ENCODE measurements at places on chromosomes 4 and X.

DNA sequence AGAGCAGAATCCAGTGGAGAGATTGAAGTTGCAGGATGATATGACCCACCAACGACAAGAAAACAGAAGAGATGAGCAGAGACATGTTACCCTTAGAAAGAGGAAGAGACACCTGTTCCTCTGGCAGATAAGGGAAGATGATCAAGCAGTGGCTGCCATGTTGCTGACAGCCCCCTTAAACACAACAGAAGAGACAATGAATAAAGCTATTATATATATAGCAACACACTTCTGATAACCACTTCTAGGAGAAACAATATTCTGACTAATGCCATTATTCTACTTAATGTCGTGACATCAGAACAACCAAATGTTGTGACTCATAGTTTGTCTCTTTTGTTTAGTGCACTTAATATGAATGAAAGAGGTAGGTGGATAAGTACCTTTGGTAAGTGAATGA is 44.9 kb downstream of the SH3RF1 start:
- DNase-seq = no peak

- no peak for DNase-seq
These were observed 30.1 kb downstream of the EGFL6 start for GRCh38 chrX:13599491-13599890.

DNA sequence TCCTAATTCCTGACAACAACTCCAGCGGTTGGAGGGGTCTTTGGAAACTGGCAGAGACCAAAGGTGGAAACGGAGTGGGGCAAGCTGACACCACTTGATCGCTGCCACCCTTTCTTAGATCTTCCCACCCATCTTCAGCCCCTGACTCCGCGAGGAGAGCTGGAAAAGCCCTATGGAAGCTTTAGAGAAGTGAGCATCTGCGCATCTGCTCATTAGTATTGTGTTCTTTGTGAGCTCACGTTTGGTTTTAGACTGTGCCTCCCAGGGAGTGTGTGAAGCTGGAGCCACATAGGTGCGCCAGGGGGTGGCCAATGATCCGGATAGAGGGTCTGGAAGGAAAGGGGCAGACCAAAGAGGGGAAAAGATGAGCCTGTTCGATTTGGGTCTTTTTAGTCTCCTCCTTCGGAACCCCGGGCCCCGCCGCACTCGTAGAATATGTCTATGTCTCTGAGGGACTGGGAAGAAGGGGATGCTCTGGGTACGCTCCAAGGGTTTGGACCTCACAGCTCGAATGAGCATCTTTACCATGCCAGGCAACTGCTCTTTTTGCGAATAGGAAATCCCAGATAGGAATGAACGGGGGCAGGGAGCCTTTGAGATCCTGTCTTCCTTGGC is 578 bp upstream of the DKK2 start:
- DNase-seq = no peak

DNA sequence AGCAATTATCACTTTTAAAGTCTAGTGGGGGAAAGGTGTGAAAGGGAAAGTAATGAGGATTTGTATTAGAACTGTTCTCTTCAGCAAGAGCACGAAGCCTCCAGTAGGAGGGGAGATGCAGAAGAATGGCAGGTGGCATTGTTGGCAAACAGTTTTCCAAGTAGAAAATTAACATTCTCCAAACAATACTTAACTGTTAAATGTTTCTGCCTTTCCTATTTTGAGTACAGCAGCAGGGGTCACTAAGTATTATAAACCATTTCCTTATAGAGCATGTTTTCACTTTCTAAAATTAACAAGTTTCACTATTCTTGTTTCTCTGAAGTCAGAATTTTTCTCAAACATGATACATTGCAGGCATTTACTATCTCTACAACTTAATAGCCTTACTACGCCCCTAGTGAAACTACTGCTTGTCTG is 58.7 kb downstream of the LEF1 start:
- DNase-seq = no peak

DNA sequence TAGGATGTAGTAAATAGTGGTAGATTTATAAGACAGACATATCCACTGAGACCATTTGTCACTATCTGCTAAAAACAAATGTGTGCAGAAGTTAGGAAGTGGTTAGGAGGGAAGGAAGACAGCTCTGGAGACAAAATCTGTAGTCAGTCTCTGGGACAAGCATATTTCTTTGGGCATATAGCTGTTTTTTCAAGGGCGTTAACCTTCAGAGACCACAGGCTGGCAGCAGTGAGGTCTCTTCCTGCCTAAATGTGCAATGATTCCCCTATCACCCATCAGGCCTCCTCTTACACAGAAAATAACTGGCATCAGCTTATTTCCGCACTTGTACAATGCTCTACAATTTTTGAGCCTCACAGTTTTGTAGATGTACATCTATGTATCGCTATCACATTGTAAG is 6.5 kb downstream of the TMEM150C start:
- DNase-seq = no peak

DNA sequence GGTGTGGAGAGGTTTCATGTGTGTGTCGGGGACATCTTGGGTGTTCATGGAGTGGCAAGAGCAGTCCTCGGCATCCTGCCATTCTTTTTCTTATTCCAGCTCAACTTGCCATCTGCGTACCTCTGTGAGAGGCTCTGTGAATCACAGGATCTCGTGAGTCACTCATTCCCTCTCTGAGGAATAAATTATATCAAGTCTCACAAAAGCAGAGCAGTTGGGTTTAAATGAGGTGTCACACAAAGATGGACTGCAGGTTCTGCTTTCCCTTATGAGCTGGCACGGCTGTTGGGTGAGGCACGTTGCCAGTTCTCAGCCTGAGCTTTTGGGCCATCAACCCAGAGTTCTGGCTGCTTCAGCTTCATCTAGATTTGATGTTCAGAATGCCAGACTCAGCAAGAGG is 6.8 kb upstream of the OCIAD2 start:
- no peak for DNase-seq

DNA sequence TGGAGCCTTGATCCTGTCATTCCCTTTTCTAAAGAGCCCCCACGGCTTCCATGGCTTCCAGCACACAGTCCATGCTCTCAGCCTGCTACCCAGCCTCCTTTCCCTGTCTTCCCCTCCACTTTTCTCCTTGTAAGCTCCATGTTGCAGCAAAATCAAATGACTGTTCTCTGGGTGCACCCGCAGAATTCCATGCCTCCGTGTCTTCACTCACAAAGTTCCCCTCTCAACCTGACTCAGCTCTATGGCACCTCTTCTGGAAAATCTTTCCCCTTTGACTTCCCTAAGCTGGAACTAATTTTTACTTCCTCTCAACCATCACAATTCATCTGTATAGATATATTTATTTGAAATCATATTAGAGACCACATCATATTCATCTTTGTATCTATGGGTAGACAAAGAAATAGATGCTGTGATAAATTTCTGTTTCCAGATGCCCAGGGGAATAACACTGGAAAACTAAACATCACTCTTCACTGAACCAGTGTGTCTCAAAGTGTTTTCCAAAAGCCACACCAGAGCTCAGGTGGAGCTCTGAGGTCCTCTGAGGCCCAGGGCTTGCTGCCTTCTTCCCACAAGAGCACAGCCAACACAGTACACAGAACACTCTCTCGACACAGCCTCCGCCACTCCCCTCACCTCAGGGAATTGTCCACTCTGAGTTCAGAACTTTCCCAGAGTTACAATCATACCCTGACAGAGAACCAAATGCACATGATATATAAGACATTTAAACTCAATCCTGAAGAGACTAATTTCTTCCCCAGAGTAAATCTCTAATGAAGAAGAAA is 3.3 kb downstream of the SETD7 start:
- no peak for DNase-seq

GRCh38 chr4:139229534-139230039 is 50.4 kb downstream of the MGARP start:
- no peak for DNase-seq

GRCh38 chr4:87209696-87210095 is 10.7 kb downstream of the KLHL8 start:
- DNase-seq = no peak

GRCh38 chr4:140738139-140738538 is 18.0 kb downstream of the TBC1D9 start:
- no peak for DNase-seq

- DNase-seq = no peak
These were observed 28.6 kb downstream of the CLNK start for GRCh38 chr4:10655968-10656367.

- no peak for DNase-seq
These were observed 262.6 kb downstream of the C4orf33 start for GRCh38 chr4:129358571-129358970.

DNA sequence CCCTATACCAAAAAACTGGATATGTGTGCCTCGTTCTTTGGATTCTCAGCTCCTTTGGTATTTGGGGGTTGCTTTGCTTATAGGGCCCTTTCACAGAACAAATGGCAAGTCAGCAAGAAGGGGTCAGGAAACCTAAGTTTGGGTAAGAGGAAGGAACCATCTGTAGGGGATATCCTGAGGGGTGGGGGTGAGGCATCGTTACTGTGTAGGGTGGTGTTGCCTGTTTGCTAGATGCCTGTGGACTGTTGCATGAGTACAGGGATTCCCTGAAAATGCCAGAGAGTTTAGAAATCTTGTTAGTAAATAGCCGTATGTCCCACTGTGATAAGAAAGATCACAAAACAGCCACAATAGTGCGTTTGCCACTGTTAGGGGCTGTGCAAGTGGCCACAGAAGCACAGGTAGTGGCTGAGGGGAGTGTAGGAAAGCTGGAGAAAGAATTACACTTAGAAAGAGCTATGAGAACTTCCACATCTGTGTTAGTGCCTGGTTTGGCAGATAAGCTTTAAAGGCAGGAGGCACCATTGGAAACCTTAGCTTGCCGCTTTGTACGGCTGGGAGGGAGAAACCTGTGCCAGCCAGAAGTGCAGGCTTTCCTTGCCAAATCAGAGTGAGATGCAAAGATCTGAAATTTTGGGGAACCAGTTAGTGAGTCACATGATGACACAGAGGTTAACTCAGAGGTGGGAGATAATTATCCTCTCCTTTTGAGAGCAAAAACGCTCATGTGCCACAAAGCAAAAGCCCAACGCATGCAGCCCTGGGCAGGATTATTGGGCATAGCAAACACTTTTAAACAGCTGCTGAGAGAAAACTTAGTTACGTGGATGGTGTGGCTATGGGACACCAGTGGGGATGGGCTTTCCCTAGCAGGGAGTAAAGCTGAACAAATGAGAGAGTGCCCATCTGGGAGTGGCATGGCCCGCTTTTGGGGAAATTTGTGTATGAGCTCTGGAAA is 343.7 kb downstream of the ARAP2 start:
- DNase-seq = no peak

- no peak for DNase-seq
These were observed 12.0 kb downstream of the AFF2 start for GRCh38 chrX:148512453-148512852.

GRCh38 chrX:30748342-30748960 is 95.2 kb downstream of the GK start:
- DNase-seq = no peak

DNA sequence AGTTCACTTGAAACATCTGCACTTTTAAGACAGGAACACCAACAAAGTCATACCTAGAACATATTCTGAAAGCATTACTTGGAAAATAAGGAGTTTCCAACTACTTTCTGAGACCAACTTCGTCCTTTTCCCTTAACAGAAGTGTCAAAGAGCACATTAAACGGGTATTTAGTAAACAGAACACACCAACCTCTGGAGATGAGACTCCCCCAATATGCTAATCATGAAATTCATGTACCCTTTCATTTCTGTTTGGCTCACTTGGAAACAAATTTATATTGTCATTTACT is 69.2 kb downstream of the NOCT start:
- no peak for DNase-seq

DNA sequence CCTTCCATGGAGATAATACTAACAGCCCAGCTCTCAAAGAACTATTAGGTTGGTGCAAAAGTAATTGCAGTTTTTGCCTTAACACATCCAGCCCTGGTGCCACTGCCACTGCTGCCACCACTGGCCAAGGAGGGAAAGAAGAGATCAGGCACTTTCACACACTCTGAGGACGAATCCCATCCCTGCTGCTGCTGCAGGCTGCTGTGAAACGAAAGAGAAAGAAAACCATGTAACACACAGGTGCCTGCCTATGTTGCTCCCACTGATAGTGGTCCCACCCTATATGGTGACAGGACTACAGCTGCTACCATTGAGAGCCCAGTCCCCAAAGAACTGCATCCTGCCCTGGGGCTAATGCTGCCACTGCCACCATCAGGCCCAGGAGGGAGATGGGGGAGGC is 35.1 kb downstream of the TMLHE start:
- DNase-seq = no peak
